Stimulated activated CD4-positive, alpha-beta T cell treated with anti-CD3 and anti-CD28 coated beads, Interleukin-2, amount 100 ng/mL, for 24 hours (primary cell): ENCODE measurements at places on chromosomes 11 and 22.
A peak's percentile ranks its signal among the peaks of the same experiment; 100 is the strongest.

DNA sequence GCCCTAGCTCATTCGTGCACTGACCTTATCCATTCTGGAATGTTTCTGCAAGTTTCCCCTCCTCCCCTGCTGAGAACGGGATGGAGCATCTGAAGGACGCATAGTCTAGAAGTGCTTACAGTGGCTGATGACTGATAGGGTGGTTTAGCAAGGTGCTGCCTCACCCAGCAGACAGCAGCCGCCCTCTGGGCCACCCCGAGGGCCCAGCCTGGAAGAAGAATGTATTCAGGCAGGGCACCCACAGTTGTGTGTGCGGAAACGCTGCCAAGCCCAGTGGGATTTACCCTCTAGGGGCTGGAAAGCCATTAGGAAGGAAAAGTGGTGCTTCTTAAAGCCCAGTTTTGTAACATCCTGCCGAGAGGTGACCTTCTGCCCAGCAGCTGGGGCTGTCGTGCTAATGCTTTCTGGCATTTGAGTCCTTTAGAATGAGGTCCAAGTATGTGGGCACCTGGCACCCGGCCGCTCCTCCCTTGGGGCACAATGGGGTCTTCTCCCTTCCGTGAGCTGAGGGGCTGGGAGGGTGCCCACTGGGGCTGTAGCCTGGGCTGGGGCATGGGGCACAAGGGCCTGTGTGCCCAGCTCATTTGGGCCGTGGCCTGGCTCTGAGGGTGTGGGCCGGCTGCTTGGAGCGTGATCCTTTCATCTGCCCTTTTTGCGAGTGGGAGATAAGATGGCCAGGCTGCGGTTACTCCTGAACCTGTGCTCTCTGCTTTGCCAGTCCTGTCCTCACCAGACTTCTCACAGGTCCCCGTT is 14.4 kb downstream of the FBLN1 start:
- DNase-seq: no peak

- DNase-seq: no peak
These were observed 25.6 kb downstream of the MMP13 start for GRCh38 chr11:102929972-102930371.

DNA sequence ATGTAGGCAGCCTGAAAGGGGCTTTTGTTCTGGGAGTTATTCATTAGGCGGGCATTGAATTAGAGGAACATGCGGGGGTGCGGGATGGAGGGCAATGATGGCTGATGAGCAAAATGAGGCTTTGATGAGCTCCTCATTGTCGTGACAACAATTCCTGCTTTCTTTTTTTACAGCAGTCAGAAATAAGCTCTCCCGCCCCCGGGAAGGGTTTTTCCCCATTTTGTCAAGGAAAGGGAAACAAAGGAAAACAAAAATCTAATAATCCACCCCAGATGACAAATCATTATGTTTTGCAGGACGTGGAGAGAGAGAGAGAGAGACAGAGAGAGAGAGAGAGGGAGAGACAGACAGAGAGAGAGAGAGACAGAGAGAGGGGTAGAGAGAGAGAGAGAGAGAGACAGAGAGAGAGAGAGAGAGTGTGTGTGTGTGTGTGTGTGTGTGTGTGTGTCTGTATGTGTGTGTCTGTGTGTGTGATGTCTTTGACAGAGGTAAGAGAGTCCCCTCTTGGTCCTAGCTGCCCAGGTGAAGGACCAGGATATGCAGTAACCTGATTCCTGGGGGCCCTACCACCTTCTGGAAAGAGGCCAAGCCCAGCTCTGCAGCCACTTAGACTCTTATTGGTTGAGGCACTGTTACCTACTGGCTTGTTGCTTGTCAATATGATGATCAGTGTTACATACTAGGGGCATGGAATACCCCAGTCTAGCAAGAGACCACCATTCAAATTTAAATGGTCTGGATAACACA is 46.7 kb upstream of the PARVA start:
- no peak for DNase-seq

GRCh38 chr11:65726660-65727059 is 6.1 kb upstream of the RNASEH2C start:
- DNase-seq: no peak

GRCh38 chr11:111938687-111939160 is 1.6 kb downstream of the DIXDC1 start:
- peak; percentile 45 for DNase-seq

- no peak for DNase-seq
These were observed 8.3 kb downstream of the GAS2 start for GRCh38 chr11:22674470-22675439.

GRCh38 chr22:49503321-49503720 is 324.4 kb downstream of the BRD1 start:
- no peak for DNase-seq

GRCh38 chr22:37195921-37196320 is 7.9 kb upstream of the C1QTNF6 start:
- DNase-seq: no peak

GRCh38 chr11:117816846-117817367 is 7.6 kb downstream of the FXYD2 start:
- DNase-seq: no peak

GRCh38 chr11:120555433-120555773 is 43.9 kb downstream of the GRIK4 start:
- no peak for DNase-seq

DNA sequence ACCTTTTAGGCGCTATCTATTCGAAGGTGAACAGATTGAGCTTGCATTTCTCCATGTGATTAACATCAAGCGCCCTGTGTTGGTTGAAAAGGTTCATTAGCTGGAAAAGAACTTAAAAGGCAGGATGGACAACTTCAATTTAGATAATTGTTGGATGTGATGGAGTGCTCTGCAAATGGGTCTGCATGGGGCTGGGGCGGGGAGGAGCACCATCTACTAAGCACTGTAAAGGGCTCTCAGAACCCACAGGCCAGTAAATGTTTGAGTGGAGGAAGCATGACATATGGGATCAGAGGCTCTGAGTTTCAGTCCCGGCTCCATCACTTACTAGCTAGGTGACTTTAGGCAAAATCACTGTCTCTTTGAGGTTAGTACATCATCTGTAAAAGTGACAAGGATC is 28.2 kb downstream of the ARL14EP start:
- DNase-seq: no peak

DNA sequence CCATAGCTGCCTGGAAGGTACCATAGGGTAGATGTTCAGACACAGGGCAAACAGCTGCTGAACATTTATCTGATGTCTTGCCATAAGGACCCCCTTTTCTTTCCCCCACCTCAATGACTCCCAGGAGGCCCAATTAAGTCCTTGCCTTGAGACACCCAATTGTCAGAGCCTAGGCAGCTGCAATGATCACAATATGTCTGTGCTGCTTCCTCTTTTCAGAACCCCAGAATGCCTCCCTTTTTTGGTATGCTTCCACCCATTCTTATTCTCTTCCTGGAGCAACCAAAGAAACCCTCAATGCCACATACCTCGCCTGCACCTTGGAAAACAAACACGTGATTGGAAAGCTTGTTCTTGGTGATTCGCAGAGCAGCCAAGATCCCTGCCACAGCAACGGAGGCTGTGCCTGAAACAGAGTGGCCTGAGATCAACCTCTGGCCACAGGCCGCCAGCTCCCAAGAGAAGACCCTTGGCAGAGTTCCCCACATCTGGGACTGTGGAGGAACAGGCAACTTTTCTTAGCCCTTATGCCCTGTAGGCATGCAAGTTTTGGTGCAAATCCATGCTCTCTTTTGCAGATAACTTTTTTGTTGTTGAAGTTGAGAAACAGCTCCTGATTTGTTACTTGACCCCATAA is 75.4 kb downstream of the CCDC81 start:
- DNase-seq: no peak

- no peak for DNase-seq
These were observed at the start of gene PARVG for GRCh38 chr22:44180706-44181032. Gene PARVG (plus strand): TSS chr22:44180925. CDS start chr22:44183330, 2,405 bp downstream.

GRCh38 chr22:40957601-40958000 is 6.4 kb downstream of the RBX1 start:
- no peak for DNase-seq

- DNase-seq: no peak
These were observed 14.7 kb upstream of the NNMT start for GRCh38 chr11:114281388-114281956.

DNA sequence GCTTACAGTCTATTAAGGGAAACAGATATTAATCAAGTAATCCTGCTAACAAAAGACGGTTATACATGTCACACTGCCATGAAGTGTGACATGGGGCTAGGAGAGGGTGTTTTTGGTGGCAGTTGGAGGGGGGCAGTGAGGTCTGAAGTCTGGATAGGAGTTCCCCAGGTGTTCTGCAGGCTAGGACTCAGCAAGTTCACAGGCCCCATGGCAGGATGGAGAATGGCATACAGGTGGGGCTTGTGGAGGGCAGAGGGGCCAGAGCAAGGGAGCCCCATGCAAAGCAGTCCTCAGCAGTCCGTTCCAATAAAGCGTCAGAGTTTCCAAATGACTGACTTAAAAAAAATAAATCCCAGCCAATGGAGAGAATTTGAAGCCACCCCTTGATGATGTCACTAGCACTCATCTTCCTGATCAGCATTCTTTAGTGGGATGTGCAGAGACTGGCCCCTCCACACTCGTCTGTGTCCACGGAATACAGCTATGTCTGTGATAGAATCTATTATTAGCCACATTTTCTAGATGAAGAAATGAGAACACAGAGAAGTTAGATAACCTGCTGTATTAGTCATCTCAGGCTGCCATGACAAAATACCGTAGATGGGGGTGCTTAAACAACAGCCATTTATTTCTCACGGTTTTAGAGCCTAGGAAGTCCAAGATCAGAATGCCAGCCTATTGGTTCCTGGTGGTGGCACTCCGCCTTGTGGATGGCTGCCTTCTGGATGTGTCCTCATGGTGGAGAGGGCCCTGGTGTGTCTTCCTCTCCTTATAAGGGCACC is 32.6 kb downstream of the PRDM11 start:
- no peak for DNase-seq

- DNase-seq: no peak
These were observed 10.5 kb downstream of the RPL27A start for GRCh38 chr11:8693010-8693551.

- DNase-seq: no peak
These were observed 176.1 kb downstream of the DBX1 start for GRCh38 chr11:19984048-19984742.

GRCh38 chr11:576811-577610 is 741 bp downstream of the PHRF1 start:
- no peak for DNase-seq

DNA sequence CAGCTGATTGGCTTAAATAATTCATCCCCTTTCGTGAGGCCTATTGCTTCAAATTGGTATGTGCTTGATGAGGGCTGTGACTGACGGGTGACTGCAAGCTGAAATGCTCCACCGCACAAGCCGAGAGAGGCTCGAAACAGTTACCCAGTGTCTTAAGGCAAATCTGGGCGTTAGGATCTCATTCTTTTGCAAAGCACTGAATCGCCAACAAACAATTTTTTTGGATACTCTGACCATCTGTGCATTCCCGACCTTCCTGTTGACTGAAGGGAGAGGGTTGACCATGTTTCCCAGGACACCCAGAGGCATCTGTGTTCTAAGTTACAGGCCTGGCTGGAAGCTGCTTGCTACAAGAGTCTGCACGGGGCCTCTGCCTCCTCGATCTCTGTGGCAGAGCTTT is 32.1 kb downstream of the CACNG2 start:
- no peak for DNase-seq

- DNase-seq: no peak
These were observed 43.0 kb upstream of the TOP3B start for GRCh38 chr22:22025320-22026156.

DNA sequence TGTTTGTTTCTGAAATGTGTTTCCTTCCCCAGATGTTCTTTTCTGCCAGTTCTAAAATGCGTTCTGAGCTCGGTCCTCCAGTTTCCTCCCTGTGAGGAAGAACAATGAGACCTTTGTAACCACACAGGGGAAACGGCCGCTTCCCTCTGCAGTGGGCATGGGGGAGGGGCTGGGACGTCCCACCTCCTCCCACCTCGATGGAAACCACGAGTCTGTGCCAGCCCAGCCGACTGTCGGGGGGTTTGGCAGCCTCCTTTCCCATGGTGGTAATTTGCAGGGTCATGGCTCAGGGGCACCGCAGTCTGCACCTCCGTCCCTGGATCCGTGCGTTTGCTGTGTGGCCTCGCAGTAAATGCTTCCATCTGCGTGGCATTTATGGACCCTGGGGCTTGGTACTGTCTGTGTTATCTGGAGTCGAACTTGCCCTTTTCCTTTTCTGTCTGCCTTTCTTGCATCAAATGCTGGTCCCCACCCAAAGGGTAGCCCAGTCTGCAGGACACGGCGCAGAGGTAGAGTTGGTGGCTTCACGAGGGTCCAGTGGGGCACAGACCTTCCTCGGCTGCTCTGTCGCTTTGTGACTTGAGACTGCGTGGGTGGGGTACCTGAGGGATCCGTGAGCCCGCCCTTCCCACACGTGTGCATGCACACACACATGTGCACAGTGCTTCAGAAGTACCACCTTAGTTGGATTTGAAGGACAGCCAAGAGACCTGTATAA is 16.1 kb downstream of the LRP5 start:
- DNase-seq: no peak
